T47D (cell line): ENCODE measurements at places on chromosomes 5 and 9.

- no peak for DNase-seq
Observed at GRCh38 chr5:79853028-79853427, 138.0 kb downstream of the MTX3 start.

DNA sequence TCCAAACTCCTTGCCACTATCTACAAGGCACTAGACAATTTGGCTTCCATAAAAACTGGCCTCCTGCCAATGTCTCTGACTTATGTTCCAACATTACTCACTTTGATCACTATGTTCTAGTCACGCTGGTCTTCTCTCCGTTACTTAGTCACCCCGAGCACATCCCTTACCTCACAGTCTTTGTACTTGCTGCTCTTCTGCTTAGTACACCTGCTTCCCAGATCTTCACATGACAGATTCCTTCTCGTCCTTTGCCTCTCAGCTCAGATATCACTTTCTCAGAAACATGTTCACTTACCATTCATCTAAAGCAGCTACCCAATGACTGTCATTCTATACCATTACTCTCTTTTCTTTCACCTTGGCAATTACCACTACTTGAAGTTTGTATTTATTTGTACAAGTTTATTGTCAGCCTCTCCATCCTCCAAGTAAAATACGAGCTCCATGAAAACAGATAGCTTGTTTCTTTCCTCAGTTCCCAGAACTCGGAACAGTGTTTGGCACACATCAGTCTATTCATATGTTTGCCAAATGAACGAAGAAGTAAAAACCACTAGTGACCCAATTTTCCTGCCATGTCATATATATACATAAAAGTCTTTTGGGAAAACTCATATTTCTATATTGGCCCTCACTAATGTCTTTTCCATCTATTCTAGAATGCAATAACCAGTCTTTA is 5.9 kb upstream of the SLC22A5 start:
- no peak for DNase-seq

DNA sequence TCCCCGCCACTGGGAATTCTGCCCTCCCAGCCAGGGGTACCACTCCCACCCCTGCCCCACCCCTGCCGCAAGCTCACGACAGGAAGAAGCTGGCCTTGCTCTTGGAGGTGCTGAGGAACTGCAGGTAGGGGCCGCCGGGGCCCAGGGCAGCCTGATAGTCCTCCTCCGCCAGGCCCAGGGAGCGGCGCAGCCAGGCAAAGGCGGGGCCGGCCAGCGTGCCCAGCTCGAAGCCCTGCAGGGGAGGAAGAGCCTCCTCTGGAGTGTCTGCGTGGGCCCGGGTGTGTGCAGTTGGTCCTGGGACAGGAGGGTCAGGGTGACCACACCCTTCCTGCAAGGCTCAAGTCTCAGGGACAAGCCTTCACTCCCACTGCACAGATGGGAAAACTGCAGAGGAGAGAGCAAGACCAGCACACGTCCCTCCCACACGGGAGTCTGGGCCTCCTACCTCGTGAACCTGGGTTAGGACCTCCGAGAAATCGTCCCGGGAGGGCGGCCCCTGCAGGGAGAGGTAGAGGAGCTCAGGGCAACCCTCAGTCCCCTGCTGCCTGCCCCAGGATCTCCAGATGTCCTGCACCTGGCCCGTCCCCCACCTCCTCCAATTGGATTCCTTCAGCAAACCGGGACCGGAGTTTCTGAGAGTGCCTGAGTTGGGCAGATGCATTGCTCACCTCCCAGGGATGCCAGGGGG is 2.4 kb downstream of the PIP5KL1 start:
- no peak for DNase-seq

DNA sequence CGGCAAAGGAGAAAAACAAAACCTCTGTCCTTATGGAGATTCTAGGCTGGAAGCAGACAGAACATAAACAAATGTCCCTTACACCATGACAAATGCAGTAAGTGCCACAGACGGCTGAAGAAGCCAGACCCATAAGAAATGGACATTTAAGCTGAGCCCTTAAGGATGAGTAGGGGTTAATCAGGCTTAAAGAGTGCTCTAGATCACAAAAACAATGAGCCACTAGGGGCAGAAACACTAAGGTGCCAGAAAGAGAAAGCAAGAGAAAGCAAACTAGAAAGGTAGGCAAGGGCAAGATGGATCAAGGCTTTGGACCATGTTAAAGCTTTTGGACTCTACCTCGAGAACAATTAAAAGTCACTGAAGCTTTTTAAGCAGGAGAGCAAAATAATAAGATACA is 326.9 kb upstream of the WWC1 start:
- DNase-seq, result peak; percentile 62

DNA sequence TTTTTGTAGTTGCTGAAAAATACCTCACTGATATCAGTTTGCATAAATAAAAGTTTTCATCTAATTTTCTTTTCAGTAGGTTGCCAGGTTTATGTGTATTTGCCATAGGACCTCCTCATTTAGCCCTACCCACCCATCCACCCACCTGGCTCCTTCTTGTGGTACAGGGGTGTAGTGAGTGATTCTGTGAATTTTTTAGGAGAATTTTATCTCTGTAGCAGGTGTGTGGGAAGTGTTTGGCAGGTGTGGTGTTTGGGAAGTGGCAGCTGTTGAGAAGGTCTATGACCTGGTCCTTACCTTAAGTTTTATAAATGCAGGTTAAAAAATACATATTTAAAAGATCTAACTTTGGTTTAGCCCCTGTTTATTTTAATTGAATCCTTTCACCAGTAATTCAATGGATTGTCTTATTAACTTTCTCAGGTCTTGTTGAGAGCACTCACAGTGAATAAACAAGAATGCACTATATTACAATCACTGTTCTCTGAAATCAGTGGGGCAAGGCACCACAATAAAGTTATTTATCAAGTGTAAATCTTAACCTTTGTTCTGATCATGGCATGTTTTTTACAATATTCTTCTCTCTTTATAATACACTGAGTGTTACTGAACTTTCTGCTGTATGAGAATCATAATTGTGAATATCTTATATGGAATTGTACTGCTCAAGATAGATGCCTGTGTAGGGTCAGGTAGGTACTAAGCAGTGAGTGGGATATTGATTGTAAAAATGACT is 189.1 kb downstream of the WDR70 start:
- DNase-seq, result no peak

GRCh38 chr5:38944282-38944681 is 98.5 kb downstream of the OSMR start:
- DNase-seq, result no peak

GRCh38 chr5:108367679-108368334 is 14.1 kb downstream of the FBXL17 start:
- no peak for DNase-seq

- DNase-seq, result no peak
Observed at GRCh38 chr9:92048924-92049625, 66.1 kb downstream of the SPTLC1 start.

GRCh38 chr9:133727876-133728441 is 10.2 kb downstream of the SARDH start:
- DNase-seq, result no peak

DNA sequence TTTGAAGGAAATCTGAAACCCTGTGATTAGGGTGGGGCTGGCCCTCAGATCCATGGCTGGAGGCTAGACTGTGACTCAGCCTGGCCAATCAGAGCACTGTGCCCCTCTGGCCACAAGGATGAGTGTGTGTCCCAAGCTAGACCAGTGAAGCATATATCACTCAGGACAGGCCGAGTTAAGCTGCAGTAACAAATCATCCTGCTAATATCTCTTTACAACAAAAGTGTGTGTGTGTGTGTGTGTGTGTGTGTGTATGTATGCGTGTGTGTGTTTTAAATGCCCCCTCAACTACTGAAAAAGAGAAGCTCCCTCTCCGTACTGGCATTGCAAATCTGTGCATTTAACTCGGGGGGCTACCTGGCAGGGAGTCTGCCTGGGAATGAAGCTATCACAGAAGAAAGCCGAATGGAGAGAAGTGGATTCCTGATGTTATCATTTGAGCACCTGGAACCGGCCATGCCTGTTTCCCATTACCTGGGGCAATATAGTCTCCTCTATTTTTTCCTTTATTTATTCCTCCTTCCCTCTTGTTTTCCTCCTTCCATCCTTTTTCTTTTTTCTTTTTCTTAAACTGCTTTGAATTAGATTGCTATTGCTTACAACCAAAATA is 25.6 kb downstream of the STC2 start:
- DNase-seq, result no peak
